ENCODE measurements at places on chromosomes 4 and X.

- no peak for DNase-seq
Measured at GRCh38 chr4:101655857-101656256, 134.7 kb upstream of the BANK1 start.

DNA sequence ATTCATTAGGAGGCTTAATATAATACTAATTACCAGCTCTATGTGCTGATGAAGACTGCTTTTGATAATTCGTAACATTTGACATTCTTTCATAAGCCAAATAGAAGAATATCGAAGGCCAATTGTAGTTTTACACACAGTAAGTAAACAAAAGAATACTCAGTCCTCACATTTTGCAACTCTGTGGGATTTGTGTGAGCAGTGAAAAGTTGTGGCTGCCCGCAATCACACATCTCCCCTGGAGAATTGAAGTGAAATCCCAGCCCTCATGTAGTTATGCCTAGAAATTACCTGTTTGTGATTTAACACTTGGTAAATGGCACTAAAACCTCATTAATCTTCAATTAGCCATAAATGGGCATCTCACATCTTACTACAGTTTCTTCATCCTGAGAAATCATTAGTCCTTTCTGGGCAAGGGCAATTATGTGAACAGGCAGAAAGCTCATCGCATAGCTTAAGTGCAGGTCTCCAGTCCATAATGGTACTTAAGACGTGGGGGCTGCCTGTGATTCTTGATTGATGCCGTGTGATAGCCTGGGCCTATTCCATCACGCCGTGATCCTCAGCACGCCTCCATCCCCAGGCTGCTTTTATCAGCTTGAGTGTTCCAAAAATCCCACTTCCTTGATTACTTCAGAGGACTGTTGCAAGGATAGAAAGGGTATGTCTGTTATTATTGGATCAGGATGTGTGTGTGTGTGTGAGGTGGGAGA, 97.9 kb upstream of the METTL14 start:
- DNase-seq: no peak

- no peak for DNase-seq
Measured at GRCh38 chr4:28842271-28842670, 1877.9 kb upstream of the PCDH7 start.

- DNase-seq: no peak
Measured at GRCh38 chr4:119232286-119232685, 19.8 kb downstream of the USP53 start.

- peak; percentile 18 for DNase-seq
Measured at GRCh38 chr4:26885912-26886274, 25.3 kb downstream of the STIM2 start.

DNA sequence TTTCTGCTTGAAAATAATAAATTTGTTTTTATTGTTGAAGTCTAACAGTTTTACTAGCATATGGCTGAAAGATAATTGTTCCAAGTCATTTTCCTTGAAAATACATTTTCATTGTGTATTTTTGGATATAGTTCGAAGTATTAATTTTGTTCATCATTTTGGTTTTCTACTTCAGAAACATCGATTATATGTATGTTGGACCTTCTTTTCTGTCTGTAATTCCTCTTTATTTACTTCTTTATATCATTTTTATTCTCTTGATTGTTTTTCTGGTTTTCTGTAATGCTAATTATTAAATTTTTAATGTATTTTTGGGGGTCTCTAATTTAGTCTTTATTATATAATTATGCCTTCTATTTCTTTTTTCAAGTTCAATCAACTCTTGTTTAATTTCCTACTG, 407.1 kb upstream of the FRG1 start:
- no peak for DNase-seq

DNA sequence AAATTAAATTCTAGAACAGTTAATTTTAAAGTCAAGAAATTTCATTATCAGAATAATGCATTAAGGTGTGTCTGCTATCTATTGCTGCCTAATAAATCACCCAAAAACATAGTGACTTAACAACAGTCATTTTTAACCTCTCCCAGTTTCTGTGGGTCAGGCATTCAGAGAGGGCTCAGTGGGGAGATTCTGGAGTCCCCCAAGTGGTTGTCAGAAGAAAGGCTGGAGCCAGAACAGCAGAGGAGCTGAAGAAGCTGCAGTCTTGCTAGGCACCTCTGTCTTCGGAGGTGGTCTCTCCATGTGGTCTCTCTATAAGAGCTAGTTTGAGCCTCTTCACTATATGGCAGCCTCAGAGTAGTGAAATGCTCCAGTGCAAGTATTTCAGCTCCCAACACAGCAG, 9.3 kb upstream of the HOPX start:
- DNase-seq: no peak

GRCh38 chr4:39452153-39452859, 6.4 kb downstream of the RPL9 start:
- no peak for DNase-seq

- DNase-seq: no peak
Measured at GRCh38 chr4:71584585-71584984, 199.3 kb downstream of the GC start.

DNA sequence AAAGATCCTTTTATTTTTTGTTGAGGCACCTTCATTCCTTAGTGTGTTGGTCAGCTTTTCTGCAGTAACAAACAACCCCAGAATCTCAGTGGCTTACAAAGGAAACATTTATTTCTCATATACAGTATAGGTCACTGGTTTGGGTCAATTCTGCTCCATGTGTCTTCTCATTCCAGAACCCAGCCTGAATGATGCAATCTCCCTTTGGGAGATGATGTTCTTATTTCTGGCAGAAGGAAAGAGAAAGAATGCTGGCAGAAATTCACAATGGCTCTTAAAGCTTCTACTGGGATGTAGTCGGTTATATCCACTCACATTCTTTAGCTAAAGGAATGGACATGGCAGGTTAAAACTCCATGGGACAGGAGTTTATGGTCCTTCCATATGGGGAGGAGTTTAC, 42.3 kb downstream of the IDS start:
- DNase-seq: no peak

DNA sequence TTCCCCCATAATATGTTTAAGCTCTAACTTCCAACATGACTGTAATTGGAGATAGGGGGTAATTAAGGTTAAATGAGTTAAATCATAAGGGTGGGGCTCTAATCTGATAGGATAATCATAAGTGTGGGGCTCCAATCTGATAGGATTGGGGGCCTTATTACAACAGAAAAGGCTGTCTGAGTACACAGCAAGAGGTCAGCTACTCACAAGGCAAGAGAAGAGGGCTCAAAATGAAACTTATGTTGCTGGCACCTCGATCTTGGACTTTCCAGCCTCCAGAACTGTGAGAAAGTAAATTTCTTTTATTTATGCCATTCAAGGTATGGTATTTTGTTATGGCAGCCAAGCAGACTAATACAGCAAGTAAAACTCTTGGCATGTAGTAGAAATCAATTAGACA, 16.4 kb downstream of the SH2D1A start:
- no peak for DNase-seq

- no peak for DNase-seq
Measured at GRCh38 chr4:177161781-177162180, 147.9 kb upstream of the NEIL3 start.

DNA sequence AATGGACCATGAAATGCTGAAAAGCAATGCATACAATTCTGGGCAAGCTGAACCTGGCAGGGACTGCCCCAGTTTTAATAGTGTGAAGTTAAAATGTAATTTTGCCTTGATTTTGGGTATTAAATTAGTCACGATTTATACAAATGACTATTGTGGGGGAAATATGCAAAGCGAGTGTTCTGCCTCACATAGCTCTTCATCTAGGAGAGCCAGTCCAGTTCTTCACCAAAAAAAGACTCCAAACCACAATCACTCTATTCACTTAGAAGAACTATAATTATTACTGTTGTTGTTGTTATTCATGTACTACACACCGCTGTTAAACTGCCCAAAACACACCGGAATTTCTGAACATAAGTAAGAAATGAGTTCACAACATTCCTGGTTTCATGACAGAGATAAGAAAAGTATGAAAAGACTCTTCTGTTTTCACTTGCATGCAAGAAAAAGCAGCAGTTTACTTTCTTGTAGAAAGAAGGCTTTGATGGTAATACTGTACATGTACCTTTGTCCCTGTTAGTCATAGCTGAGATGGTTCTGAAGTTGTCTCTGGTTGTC, 101.9 kb downstream of the QRFPR start:
- DNase-seq: no peak

- DNase-seq: no peak
Measured at GRCh38 chrX:108332281-108332680, 105.9 kb downstream of the COL4A6 start.

GRCh38 chr4:124183926-124184325, 528.6 kb downstream of the ANKRD50 start:
- no peak for DNase-seq

GRCh38 chrX:39008549-39008948, 207.3 kb downstream of the MID1IP1 start:
- no peak for DNase-seq

DNA sequence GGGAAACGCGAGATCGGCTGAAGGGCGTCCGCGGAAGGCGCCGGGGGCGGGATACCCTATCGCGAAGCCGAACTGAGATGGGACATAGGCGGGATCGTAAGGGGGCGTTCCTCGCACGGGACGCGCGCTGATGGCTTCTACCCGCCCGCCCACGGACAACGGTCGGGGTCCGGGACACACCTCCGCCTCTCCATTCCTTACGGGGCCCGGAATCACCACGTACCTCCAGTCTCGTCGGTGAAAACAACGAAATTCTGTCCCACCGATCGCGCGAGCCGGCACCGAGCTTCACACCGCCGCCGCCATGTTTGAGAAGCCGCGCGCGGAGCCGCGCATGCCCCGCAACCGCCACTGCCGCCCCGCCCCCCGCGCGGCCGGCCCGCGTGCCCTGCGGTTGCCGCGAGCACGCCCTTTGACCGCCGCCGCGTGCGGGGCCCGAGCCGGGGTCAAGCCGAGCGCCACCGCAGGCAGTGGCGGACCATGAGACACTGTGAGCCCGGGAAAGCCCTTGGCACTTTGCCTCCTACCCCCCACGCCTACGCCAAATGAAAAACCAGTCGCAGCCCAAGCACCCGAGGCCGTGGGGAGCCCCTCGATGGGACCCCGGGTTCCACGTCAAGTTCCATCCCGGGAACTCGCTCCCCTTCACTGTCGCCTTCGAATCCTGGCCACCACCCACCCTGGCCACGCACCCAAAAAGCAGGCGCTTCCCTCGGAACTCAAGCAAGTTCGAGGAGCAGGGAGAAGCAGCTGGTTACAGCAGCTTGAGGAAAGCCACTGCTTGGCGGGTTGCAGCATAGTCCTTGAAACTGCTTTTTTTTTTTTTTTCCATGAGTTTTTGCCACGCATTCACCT, at the start of gene SCML2:
SCML2 (minus strand) TSS at position 320 of the 855 bp plus-strand sequence. CDS start 20,617 bp downstream, outside the sequence.
- DNase-seq: peak; percentile 19

- no peak for DNase-seq
Measured at GRCh38 chr4:128835498-128836222, 26.2 kb downstream of the JADE1 start.

GRCh38 chr4:154082760-154083535, 294.1 kb upstream of the SFRP2 start:
- DNase-seq: no peak

Data from stimulated activated CD4-positive, alpha-beta T cell treated with anti-CD3 and anti-CD28 coated beads, Interleukin-4, amount 100 ng/mL, for 4 hours (primary cell).